ENCODE measurements at places on chromosomes 7 and 10.

DNA sequence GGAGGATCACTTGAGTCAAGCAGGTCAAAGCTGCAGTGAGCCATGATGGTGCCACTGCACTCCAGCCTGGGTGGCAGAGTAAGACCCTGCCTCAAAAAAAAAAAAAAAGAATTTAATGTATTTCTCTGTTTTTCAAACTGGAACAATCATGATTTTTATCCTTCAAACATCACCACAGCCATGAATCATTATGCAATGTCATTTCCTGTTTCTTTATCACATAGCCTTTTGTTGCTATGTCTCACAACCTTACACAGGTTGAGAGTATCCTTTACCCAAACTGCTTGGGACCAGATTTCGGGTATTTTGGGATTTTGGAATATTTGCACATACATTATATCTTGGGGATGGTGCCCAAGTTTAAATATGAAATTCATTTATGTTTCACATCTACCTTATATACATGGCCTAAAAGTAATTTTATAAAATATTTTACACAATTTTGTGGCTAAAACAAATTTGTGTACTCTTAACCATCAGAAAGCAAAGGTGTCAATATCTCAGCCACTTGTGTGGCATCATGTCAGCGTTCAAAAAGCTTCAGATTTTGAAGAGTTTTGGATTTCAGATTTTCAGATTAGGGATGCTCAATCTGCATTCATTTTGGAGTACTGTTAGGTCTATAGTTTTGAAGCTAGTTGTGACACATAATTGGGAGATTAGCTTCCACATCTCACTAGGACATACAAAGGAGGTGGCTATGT, 8.2 kb downstream of the NT5C3A start:
- DNase-seq, result no peak

DNA sequence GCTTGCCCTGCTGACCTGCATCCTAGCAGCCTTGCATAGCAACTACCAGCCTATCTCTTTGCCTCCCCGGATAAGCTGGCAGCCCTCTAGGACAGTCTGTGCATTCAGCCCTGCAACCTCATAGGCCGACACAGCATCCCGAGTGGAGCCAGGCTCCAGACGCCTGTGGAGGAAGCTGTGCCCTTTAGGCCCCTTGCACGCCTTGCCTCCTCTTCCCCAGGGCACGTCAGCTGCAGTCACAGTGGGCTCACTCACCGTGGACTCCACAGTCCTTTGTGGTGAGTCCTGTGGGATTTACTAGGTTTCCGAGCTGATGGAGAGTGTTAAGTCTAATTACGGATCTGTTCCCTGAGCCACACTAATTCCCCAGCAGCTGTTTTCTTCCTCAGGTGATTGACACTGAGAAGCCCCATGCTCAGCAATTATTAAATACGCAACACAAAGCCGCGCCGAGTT, 540.0 kb downstream of the TCERG1L start:
- DNase-seq, result no peak

GRCh38 chr10:117454502-117454901, 79.3 kb upstream of the PDZD8 start:
- no peak for DNase-seq

- no peak for DNase-seq
Measured at GRCh38 chr7:15580604-15581351, 19.0 kb upstream of the AGMO start.

GRCh38 chr10:21326594-21327288, 198.7 kb downstream of the SKIDA1 start:
- DNase-seq, result no peak

- DNase-seq, result no peak
Measured at GRCh38 chr10:43231523-43232078, 35.3 kb downstream of the RASGEF1A start.
